AML-193 (cell line): ENCODE measurements at places on chromosomes 16 and 17.

DNA sequence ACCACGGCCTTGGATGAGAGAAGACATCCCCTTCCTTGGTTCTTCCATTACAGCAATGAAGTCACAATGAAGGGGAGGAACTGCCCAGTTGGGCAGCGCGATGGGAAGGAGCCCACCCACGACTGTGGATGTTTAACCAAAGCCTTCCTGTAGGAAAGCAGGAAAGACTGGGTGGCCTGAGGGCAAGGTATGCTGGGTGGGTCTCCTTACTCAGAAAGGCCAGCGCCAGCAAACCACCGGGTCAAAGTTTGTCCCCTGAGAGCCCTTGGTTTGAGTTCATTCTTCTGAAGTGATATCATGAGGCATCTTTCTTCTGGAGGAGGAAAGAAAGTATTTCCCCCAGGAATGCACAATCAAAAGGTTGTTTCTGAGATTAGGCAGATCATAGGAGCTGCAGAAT lies 105.2 kb downstream of the C16orf95 start:
- DNase-seq = no peak

DNA sequence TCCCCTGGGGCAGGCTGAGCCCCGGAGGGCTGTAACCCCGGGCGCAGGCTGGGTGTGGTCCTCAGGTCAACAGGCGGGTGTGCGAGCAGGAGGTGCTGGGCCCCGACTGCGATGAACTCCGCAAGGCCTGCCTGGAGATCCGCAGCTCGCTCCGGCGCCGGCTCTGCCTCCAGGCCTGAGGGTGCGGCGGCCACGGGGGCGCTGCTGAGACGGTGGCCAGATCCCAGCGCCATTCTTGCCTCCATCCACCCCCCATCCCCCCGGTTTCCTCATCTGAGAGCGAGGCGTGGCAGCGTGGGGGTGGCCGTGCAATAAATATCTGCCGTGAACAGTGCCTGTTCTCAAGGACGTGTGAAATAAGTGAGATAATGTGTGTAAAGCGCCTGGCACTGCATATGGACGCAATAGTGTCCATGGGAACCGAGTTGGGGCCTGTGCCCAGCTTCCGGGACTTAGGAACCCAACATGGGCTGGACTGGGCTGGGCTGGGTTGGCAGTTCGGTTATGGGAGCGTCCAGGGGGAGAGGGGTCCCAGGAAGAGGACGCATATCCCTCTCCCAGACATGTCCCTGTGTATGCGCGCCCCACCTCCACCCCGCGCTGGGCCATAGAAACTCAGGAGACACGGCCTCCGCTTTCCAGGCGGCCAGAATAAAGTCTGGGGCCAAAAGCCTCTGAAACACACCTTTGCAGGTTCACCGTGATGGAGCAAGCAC lies 15.0 kb downstream of the ZNF213 start:
- DNase-seq = peak; percentile 68

- no peak for DNase-seq
Measured at GRCh38 chr17:9446528-9446927, 129.1 kb downstream of the STX8 start.

DNA sequence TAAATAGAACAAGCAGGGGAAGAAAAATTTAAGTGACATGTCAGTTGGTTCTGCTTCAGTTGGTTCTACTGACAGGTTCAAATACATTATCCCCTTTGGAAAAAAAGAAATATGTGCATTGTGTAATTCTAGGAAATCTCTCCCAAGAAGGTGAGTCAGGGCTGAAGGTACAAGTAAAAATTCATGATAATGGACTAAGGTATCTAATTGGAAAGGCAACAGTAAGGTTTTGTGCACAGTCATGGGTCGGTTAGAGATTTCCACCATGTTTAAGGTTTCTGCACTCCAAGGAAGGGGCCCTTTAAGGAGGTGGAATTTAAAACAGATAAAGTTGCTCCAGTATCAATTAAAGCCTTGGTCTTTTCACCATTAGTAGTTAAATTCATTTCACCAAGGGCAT lies 17.9 kb upstream of the B4GALNT2 start:
- no peak for DNase-seq

DNA sequence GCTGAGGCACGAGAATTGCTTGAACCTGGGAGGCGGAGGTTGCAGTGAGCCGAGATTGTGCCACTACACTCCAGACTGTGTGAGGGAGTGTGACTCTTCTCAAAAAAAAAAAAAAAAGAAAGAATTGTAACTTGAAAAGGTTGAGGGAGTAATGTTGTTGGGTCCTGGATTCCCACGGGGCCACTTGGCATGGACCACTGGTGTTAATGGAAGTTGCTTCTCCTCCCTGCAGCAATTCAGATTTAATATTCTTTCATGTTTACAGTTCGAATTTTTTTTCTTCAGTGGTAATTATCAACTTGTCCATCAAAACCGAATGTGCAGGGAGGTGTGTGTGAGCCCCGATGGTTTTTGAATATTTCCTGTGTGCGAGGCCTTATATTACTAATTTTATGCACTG lies 7.2 kb downstream of the EPN2 start:
- DNase-seq = no peak

DNA sequence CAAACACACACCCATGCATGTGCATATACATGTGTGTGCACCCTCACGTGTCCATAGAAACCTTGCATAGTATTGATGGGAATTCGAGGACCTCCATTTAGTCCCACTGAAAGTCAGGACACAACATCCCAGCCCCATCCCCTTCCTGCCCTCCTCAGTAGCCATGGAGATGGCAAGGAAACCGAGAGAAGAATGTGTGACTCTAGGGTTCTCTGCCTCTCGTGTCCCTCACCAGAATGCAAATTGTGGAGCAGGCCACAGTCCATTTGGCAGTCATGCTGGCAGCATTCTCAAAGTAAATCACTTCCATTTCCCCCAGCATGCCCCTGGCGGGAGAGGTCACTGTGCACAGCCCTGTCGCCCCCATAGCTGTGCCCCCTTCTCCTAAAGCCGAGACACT lies 141.1 kb downstream of the MSI2 start:
- no peak for DNase-seq

DNA sequence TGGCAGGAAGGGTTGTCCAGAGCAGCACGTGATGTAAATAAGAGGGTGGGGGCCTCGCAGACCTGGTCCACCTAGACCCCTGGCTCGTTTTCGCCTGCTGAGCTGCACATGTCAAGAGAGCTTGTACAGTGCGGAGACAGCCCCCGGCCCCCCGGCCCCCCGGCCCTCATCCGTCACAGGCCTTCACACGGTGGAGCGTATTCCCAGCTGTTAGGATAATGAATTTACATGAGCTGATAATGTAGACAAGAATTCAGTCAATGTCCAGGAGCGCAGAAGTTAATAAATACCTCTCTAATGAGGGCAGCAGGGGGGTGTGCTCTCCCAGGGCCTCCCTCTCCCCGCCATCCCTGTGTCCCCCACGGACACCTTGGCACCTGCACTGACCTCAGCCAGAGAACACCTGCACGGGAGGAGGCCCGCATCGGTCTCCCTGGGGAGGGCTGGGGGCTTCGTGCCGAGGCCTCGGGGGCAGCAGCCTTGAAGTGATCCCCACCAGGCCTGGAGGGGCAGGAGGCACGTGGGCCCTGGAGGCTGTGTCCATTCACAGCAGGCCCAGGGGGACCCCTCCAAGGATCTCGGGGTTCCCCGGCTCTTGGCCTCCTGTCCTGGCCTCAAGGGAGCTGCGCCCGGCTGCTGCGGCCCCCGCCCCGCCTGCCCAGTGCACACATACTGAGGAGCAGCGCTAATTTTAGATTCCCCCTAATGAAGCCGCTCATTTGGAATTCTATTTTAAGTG lies 14.6 kb downstream of the GSE1 start:
- no peak for DNase-seq

GRCh38 chr16:64900517-64900916 lies 221.3 kb downstream of the CDH11 start:
- DNase-seq = no peak

- DNase-seq = no peak
Measured at GRCh38 chr16:12119562-12119961, 143.0 kb downstream of the SNX29 start.

GRCh38 chr16:55249936-55250335 lies 74.1 kb upstream of the IRX6 start:
- no peak for DNase-seq

- no peak for DNase-seq
Measured at GRCh38 chr17:49180998-49181635, 29.3 kb downstream of the GNGT2 start.

DNA sequence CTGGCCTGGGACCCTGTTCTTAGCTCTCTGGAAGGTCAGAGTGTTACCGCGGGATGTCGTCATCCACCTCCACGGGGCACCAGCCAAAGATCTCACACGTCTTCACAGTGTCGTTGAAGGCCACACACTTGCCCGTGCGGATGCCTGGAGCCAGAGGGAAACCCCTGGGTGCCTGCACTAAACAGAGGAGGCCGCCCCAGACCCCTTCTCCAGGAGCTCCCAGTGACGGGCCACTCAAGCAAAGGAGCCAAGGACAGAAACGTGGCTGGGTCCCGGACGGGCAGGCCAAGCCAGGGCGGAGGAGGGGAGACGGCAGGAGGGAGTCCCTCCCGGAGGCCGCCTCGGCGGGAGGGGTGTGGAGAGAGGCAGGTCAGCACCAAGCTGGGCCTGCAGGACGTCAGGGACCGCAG lies 11.0 kb upstream of the CAMKK1 start:
- no peak for DNase-seq
